IPS DF 19.7 (cell line): ENCODE measurements at places on chromosomes 16 and 17.

DNA sequence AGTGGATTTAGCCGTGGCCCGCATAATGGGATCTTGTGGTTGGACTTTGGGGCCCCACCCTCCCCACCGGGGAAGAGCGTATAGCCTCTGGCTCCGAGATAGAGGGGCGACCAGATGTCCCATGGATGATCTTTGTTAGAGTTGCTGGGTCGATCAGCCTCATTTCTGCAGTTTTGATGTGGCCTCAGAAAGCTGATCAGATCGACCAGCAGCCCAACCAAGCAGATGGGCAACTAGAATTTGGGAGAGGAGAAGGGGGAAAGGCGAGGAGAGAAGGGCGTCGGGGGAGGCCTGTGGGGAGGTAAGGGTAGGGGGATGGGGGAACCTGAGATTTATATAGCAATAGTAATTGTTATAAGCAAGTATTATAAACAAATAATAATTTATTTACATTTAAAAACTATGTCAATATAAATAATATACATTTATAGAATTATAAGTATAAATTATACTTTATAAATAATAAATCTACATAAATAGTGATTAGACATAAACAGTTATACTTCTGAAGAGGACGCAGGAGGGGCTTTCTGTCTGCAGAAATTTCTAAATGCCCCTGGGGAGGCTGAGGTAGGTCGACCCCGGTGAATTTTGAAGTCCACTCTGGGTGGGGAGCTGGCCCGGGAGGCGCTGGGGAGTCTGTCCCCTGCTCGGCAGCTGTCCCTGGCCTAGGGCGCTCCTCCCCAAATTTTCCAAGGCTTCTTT lies 136.3 kb downstream of the KCNJ12 start:
- no peak for DNase-seq

GRCh38 chr17:78137392-78138203 lies 7.0 kb downstream of the TMC8 start:
- no peak for DNase-seq

DNA sequence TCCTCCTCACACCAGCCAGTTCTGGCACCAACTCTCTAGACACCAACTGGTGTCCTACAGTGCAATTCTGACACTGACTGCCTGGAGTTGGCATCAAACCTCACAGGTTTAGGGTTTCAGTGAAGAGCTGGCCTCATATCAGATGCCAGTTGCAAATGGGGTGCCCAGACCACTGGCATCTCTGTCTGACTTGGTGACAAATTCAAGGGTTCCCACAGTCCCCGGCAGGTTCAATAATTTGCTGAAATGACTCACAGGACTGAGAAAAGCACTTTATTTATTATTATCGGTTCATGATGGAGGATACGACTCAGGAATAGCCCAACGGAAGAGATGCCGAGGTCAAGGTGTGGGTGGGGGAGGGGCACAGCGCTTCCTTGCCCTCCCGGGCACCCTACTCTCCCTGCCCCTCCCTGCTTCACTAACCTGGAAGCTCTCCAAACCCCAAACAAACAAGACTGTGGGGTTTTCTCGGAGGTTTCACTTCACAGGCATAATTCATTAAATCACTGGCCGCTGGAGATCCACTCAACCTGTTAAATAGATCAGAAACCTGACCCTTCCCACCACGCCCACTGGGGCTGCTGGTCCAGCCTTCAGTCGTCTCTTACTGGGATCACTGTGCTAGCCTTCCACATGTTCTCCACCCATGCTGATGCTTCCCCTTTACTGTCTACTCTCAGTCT lies 1.7 kb upstream of the NLRP1 start:
- DNase-seq = no peak

- no peak for DNase-seq
These were observed 12.6 kb downstream of the UBN1 start for GRCh38 chr16:4859900-4860255.

GRCh38 chr16:23147666-23148065 lies 1.6 kb downstream of the USP31 start:
- DNase-seq = no peak
